Frontal cortex (tissue), 4 donors: ENCODE measurements at places on chromosomes 2 and 18.

DNA sequence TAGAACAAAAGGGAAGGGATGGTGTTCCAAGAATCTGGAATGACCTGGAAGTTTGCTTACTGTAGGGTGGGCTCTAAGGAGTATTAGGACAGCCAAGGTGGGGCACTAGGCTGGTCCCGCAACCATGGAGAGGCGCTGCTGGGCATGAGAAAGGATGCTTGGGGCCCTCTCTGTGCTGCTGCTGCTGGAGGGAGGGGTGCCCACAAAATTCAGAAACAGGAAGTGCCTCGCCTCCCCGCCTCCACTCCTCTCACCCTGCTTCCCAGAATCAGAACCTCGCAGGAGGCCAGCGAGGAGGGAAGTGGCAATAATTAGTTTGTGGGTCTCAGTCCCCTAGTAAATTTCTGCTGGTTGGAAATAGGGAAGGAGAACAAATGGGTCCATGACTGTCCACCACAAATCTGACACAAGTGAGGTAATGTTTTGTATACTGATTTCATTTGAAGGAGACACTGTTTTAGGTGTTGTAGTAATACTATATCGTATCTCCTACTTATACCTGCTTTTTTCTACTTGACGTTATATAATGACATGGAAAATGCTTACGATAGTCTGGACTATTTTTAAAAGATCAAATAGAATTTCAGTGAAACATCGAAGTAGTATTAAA is 7.9 kb upstream of the PDCL3 start:
- DNase-seq, result no peak

GRCh38 chr2:74789271-74789670 is 44.7 kb upstream of the HK2 start:
- DNase-seq, result no peak

GRCh38 chr18:62702259-62702658 is 13.1 kb upstream of the PHLPP1 start:
- no peak for DNase-seq

DNA sequence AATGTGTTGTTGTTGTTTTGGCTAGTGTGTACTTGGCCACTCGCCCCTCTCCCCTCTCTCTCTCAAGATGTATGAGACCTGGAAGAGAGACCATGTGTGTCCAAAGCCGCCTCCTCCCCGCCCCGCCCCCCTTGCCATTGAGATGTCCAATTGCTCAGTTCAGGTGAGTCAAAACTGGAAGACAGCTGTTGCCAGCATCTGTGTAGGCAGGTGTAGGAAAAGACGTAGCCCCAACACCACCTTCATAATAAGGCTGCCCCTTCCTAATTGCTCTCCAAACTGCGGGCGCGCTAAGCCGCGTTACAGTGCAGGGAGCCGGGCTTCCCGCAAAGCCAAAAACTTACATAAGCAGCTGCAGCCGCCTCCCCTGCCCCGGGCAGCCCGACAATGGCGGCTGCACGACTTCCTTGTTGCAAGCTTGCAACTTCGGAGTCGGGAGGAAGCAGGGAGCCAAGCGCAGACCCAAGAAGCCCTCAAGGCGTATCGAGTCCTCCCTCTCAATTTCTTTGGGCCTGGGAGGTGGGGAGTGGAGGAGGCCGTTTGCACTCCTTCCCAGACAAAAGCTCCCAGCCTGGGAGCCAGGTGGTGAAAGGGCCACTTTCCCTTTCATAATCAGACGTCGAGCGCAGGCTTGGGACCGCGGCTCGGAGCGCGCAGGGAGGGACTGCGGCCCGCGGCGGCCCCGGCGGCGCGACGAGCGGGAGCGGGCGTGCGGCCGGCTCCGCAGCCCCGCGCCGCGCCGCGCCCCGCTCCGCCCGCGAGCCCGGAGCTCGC is 882 bp downstream of the ZBTB14 start:
- peak; percentile 31 for DNase-seq

- DNase-seq, result no peak
Observed at GRCh38 chr2:56204556-56204955, 20.8 kb downstream of the CCDC85A start.

GRCh38 chr2:123153041-123153440 is 872.0 kb upstream of the CNTNAP5 start:
- no peak for DNase-seq

GRCh38 chr2:102424754-102425153 is 1.8 kb downstream of the IL18RAP start:
- DNase-seq, result no peak

- no peak for DNase-seq
Observed at GRCh38 chr2:148813603-148814065, 61.4 kb upstream of the KIF5C start.

DNA sequence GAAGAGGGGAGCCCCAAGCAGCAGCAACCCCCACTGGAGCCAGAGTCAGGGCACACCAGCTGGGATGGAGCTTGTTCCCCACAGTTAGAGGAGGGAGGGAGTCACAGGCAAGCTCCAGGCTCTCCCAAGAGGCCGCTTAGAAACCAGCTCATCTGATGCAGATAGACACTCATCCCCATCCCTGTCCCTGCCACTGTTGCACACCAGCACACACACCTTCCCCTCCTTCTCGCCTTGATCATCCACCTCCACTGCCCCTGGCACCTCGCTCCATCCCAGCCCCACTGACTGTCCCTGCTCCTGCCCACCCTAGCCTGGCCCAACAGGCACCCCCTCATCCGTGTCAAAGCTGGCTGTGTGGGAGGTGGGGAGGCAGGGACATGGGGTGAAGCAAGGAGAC is 1.5 kb upstream of the RUFY4 start:
- no peak for DNase-seq

DNA sequence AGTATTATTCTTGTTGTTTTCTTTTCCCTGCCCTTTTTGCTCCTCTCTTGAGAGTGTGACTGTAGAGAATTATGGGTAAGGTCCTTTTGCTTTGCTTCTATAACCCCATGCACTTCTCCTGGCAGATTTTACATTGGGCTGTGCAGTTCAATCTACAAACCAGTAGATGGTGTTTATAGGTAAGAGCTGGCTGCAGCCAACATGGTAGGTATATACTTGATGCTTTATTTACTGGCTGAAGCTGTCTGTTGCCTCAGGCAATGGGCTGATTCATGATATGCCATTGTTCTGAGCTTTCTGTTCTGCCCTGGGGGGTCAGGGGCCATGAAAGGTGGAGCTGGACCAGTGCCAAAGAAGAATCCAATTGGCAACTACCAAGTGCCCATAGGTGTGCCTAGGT is 48.3 kb upstream of the MYL1 start:
- no peak for DNase-seq
